A172 (cell line): ENCODE measurements at places on chromosomes 3 and 15. TPM values are rescaled to one million over a fixed set of nuclear protein-coding genes. Genes with fewer than 3 reads are reported as not detected.

- no peak for DNase-seq
Measured at GRCh38 chr15:65956307-65956706, 87.0 kb downstream of the RAB11A start.

TMF1 gene
- total RNA-seq: 20.3 and 24.4 TPM in 2 replicates

DNA sequence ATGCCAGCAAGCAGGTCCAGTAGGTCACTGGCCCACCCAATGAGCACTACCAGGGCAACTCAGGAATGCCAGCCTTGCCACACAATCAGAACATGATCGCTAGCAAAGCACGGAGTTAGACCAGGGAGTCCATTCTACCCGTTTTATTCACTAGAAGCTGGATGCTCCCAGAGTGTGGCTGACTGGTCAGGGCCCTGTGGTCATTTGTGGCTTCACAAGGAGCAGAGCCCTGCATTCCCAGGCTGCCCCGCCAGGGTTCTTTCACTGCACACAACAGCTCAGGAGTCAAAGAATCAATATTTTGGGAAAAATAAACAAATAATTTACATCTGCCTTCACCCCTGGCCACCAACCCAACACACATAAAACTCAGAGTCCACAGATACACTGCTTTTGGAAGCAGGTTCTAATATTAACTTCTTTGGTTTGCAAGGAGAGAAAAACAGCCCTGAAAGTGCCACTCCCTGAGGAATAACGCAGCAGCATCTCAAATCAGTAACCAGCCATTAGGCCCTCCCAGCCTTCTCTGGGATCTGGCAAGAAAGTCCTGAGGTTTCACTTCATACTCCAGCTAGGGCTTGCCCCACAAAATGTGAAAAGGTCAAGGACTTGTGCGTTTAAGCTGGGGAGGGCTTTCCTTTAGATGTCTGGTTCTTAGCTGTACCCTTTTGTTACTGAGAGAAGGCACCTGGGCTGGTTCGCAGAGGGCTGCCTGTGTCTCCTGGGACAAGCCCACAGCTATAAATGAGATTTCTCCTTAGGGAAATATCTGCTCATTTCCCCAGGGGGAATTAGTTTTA is 16.0 kb downstream of the SIAH2 start:
- no peak for DNase-seq

DNA sequence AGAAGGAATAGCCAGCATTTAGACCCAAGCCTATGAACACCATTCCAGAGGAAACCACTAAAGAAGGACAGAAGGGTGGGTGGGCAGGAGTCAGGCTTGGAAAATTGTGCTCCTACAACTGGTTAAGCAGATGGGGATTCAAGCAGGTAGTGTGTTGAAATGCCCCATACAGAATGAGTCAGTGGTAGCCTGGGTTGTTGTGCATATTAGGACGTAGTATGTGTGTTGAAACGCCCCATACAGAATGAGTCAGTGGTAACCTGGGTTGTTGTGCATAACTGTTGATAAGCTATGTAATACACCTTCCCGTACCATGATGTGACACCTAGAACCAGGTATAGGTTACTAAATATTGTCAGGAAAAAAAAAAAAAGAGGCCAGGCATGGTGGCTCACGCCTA is 34.0 kb downstream of the MINDY4B start:
- no peak for DNase-seq

GRCh38 chr3:115980709-115981108 is 357.4 kb downstream of the GAP43 start:
- DNase-seq: no peak

HCLS1 gene
- 0.24 and 0.83 TPM in 2 replicates for total RNA-seq

PPP1R14D gene
- not detected in 2 replicates for total RNA-seq

DNA sequence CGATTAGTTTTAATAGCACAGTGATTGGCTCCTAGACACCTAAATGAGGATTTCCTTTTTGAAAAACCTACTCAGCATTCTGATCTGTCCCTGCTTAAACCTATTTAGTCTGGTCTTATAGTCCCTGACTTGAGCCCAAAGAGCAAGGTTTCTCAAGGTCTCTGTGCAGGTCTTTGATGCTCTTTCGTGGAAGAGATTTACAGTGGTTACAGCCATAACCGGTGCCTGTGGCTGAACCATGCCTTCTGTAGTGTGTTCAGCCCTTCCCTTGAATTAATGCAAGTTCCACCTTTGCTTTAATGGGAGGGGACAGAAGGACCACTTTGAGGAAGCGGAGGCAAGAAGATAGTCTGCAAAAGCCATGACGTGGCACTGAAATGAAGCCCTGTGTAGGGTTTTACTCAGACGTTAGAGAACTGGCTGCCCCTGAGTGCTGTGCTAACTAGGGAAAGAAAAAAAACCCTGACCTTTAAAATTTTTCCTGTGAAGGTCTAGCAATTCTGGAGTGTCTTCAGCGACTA is 43.0 kb downstream of the ZBTB38 start:
- DNase-seq: no peak

DNA sequence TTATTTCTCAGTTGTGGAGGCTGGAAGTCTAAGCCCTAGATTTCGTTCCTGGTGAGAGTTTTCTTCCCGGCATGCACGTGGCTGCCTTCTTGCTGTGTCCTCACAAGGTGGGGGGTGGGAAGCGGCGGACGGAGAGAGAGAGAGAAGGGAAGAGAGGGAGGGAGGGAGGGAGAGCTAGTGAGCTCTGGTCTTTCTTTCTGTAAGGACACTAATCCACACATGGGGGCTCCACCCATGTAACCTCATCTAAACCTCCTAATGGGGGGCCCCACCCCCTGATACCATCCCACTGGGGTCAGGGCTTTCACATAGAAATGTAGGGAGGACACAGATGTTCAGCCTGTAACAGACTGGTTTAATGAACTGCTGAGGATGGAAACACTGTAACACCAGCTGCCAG is 7.3 kb downstream of the FBLN2 start:
- DNase-seq: no peak

DNA sequence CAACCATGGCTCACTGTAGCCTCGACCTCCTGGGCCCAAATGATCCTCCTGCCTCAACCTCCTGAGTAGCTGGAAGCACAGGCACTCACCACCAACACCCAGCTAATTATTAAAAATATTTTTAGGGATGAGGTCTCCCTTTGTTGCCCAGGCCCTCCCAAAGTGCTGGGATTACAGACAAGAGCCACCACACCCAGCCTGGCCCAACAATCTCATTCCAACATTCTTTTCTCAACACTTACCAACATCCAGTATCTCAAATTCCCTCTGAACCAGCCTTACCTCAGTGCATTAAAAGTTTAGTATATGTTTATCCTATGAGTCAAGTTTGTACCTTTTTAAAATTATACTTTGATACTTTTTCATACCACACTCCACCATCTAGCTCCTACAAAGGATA is 25.0 kb downstream of the ANXA2 start:
- DNase-seq: peak; percentile 49

- no peak for DNase-seq
Measured at GRCh38 chr15:80920271-80920699, 69.3 kb downstream of the MESD start.

GRCh38 chr3:94413336-94414108 is 350.7 kb downstream of the NSUN3 start:
- DNase-seq: peak; percentile 4

- DNase-seq: peak; percentile 54
Measured at GRCh38 chr3:187318819-187319616, 27.5 kb upstream of the MASP1 start.
